ENCODE measurements at places on chromosomes 16 and 17. TPM values are rescaled to one million over a fixed set of nuclear protein-coding genes. Genes with fewer than 3 reads are reported as not detected.

The PDK2 gene
- total RNA-seq, result 11.8 TPM

The FBXW10 gene
- total RNA-seq, result 0.09 TPM

The HSD17B2 gene
- total RNA-seq, result not detected

The CCDC154 gene
- total RNA-seq, result 1.3 TPM

The TRPV3 gene
- total RNA-seq, result 0.31 TPM

The CHST5 gene
- 0.09 TPM for total RNA-seq
